ENCODE measurements at places on chromosomes 1 and 21.
A peak's percentile ranks its signal among the peaks of the same experiment; 100 is the strongest.

GRCh38 chr1:25243907-25244306, 3.3 kb downstream of the RSRP1 start:
- no peaks in the 10 kb centered on the region for H3K27me3 ChIP-seq
- H3K36me3 ChIP-seq, result peaks cover 46% of the 10 kb centered on the region
- no peak overlapping the region for H3K4me3 ChIP-seq
- peaks cover 66% of the 10 kb centered on the region for H3K4me1 ChIP-seq
- no peak overlapping the region for H3K27ac ChIP-seq
- DNase-seq, result no peak

GRCh38 chr1:151924691-151925587, 15.6 kb upstream of the THEM4 start:
- H3K36me3 ChIP-seq, result no peaks in the 10 kb centered on the region
- H3K27me3 ChIP-seq, result no peaks in the 10 kb centered on the region
- peaks cover 10% of the 10 kb centered on the region for H3K4me1 ChIP-seq
- H3K4me3 ChIP-seq, result no peak overlapping the region
- H3K27ac ChIP-seq, result no peak overlapping the region

DNA sequence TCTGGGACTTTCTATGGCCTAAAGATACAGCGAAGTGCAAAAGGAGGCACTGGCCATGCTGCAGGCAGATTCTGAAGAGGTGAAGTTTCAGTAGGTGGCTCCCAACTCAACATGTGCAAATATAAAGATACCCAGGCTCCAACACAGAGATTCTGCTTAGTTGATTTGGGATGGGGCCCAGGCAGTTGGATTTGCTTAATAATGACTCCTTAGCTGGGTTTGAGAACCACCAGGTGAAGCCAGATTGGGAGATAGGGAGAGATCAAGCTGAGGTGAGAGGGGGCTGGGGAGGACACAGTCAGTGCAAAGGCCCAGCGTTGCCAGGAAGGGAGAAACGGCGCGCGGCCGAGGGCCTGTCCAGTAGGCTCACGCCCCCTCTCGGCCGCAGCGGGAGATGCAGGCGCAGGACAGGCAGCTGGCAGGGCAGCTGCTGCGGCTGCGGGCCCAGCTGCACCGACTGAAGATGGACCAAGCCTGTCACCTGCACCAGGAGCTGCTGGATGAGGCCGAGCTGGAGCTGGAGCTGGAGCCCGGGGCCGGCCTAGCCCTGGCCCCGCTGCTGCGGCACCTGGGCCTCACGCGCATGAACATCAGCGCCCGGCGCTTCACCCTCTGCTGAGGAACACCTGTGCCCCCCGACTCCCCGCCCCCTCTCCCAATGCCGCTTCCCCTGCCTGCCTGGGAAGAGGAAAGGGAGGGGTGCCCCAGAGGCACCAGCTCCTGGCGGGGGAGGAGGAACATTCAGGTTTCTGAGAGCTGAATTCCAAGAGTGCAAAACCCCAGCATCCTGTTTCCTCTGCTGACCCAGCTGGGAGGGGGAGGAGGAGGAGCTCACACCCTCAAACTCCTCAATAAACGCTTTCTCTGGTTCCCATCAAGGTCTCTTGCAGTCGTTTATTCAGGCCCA, 1.2 kb downstream of the FAM167B start:
- H3K36me3 ChIP-seq, result no peaks in the 10 kb centered on the region
- no peak overlapping the region for H3K27ac ChIP-seq
- DNase-seq, result peak; percentile 84
- H3K4me1 ChIP-seq, result peaks cover 48% of the 10 kb centered on the region
- H3K4me3 ChIP-seq, result peak overlapping the region; percentile 60

DNA sequence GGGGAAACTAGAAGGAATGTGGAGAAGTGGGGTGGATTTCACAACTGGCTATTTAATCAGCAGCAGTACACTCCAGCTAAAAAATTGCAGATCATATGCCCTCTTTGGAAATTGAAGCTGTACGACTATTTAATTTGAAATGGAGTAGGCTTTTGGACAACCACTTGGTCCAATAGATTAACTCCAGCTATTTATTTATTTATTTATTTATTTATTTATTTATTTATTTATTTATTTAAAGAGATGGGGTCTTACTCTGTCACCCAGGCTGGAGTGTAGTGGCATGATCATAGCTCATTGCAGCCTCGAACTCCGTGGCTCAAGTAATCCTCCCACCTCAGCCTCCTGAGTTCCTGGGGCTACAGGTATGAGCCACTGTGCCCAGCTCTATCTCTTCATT, 312.3 kb downstream of the KCNH1 start:
- H3K27me3 ChIP-seq, result no peaks in the 10 kb centered on the region
- H3K4me3 ChIP-seq, result no peak overlapping the region
- H3K4me1 ChIP-seq, result no peaks in the 10 kb centered on the region

DNA sequence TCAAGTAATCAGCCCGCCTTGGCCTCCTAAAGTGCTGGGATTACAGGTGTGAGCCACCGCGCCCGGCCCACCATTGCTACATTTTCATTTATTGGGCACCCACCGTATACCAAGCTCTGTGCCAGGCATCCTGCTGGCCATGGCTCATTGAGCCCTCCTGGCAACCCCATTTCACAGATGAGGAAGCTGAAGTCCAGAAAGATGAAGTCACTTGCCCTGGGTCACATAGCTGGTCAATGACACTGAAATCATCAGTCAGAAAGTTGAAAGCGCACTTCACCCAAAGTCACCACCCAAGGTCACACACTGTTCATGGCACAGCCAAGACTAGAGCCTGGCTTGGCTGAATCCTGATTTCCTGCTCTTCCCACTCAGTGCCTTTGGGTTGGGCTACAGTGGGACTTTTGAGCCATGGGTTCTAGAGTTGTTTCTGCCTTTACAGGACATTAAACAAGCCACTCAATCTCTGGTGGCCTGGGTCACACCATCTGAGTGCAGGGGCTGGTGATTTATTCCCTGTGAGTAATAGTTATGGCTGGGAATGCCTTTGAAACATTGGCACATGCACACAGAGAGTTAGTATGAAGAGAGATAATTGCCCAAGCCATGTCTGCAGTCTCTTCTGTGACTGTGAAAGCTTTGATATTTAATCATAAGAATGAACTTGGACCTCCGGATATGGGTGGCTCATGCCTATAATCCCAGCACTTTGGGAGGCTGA, 16.0 kb upstream of the ARHGEF10L start:
- H3K36me3 ChIP-seq, result no peaks in the 10 kb centered on the region
- no peak overlapping the region for H3K27ac ChIP-seq
- no peak overlapping the region for H3K4me3 ChIP-seq

All from CD8-positive, alpha-beta memory T cell (primary cell).